NCI-H1092 treated with DMSO at 0.1 percent for 48 hours (cell line): ENCODE measurements at places on chromosomes 2 and 18.

DNA sequence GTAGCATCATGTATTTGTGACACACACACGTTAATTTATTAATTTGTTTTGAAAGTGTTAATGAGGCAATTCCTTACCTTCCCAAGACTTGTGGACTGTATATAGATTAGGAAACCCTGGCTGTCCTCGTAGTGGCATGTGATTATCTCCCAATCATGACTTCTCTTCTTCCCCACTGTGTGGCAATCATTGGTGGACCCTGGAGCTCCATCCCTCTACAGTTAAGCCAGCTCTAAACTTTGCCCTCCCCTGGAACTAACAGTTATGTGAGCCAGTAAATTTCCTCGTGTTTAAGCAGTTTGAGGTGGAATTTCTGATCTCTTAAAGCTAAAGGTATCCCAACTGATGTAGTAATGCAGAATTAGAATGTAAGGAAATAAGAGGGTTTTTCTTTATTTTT is 22.0 kb downstream of the GALNT1 start:
- no peak for DNase-seq

DNA sequence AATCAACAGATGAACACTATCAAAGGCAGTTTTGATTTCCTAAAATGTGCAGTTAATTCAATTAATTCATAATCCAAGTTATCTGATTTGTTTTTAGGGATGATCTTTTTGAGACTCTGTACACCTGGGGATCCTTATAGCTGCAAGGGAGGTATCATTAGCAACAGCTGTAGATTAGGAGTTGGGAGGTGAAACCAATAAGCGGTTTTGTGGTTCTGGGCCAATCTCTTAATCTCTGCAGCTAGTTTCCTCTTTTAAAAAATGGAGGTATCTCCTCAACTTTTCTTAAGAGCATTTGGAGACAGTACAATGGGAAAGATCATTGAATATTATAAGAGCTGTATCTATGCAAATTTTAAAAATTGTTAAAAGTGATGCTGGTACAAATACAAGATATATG is 126.0 kb downstream of the MC4R start:
- DNase-seq = no peak

DNA sequence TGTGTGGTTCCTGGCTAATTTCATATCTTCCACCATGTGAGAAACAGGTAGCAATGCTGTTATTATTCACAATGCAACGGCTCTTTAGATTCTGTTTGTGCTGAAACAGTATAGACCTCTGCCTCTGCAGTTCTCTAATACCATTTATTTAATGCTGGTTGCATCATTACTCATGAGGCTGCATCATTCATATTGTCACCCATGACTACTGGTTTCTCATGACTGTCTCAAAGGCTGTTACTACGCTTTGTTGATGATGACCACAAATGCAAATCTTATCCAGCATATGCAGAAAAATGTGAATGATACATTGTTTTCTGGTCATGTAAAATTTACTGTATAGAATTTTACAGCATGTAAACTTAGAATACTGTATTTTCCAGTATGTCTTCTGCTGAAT is 22.5 kb downstream of the CAVIN2 start:
- no peak for DNase-seq

DNA sequence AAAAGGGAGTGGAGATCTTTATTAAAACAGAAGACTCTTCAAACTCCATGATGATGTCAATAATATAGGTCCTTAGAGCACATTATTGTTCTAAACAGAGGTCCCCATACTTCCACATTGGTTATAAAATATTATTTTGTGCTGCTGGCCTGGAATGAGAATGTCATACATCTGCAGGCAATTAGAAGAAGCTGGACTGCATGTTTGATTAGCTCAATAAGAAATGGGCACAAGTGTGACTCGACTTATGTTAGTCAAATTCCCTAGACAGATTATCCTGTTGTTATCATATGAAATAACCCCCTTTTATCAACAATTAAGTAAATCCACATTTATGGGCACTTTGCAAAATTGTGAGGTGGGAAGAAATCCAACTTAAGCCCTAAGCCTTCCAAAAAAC is 8.8 kb downstream of the EFEMP1 start:
- no peak for DNase-seq

GRCh38 chr2:68412127-68412819 is 47.2 kb downstream of the PLEK start:
- no peak for DNase-seq

- DNase-seq = no peak
Observed at GRCh38 chr18:76174451-76174850, 320.6 kb downstream of the ZNF516 start.

DNA sequence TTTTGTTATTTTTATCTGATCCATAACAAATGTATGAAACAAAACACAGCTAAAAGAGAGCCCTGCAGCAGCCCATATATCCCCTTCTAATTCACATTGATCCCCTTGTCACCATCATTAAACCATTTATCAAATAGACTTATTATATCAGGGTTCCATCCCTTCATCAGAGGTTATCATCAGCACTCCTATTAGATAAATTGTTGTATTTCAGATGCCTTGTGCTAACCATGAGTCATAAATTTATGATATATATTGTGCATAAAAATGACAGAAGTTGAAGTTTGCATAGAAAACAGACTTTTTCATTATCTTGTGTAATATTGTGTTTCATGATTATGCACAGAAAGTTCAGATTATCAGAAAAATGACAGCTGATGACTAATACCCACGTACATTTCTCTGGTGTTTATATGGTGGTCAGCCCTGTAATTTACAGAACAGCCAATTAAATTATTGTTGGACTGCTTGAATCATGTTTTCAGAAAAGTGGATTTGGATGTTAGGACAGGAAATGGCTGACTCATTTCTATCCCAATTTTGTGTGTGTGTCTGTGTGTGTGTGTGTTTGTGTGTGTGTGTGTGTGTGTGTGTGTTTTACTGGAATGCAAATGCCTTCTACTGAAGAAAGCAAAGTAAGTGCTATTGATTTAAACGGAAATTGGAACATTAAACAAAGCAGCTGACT is 80.9 kb downstream of the PPP1R1C start:
- no peak for DNase-seq

GRCh38 chr2:43585708-43586107 is 10.1 kb downstream of the THADA start:
- no peak for DNase-seq

- no peak for DNase-seq
Observed at GRCh38 chr2:207935121-207935990, 90.0 kb downstream of the PLEKHM3 start.

GRCh38 chr2:214180686-214181085 is 230.2 kb upstream of the VWC2L start:
- DNase-seq = no peak

DNA sequence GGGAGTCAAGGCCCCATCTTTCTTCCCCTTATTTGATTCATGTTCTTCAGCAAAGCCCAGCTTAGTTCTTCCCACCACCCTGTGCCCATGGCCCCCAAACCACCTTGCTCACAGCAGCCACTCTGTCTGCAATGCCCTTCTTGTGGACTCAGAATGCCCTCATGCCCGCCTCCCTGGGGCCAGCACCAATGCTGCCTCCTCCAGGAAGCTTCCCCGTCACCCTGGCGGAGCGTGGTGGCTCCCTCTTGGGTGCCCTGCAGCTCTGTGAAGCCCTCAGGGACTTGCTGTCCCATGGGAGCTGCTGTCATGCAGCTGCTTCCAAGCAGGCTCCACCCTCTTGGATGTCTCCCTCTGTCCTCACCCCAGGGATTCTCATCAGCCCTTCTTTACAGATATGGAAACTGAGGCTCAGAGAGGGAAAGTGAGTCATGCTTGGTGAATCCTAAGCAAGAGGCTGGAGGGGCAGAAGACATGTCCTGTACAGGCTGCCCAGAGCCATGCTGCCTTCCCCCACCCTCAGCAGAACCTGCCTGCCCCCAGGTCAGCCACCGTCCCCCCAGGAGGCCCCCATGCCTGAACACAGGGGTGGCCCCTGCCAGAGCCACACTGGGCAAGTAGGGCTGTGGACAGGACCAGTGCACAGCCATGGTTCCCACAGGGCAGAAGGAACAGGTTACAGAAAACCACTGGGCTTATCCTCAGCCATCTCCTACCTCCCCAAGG is 11.8 kb upstream of the DUSP2 start:
- no peak for DNase-seq

DNA sequence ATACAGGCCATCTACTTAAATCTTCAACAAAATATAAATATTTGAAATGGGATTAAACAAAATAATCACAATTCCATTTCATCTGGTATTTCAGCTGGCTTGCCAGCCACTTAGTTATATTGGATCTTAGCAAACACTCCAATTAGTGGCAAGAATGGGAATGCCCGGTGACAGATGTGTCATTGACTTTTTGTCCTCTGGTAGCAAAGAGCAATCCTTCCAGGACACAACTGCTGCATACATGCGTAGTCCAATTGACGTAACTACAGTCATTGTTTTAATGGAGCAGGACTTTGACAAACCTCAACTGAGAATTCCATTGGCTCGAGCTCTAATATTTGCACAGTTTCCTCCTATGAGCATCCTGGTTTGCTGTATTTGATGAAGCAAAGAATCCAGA is 69.9 kb downstream of the RNF152 start:
- no peak for DNase-seq

- DNase-seq = no peak
Observed at GRCh38 chr2:225889452-225889851, 489.9 kb downstream of the NYAP2 start.

GRCh38 chr2:152036611-152037469 is 62.0 kb downstream of the CACNB4 start:
- peak; percentile 53 for DNase-seq

DNA sequence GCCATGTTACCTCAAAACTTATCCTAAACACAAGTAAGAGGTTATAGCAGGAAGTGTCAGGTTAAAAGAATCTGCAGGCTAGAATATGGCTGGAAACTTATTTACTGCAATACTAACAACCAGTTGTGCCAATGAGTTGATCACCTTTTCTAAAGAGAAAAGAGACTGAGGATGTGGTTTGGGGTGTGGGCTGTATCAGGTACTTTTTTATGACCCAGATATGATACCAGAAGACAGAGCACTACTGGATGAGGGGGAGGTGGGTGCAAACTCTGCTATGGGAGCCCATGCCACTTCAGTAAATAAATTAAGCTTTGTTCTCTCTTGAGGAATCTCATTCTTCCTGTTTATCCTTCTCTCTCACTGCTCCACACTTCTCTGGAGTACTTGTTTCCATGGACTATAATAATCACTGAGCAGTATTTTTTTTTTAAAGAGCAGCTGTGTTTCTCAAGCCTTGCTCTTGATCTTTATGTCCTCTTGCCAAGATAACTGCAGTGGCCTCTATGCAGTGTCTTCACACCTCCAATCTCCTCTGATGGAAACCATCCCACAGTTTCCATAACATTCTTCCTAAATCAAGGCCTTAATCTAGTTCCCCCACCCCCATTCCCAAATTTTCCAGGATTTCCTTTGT is 51.2 kb upstream of the NOSTRIN start:
- no peak for DNase-seq

DNA sequence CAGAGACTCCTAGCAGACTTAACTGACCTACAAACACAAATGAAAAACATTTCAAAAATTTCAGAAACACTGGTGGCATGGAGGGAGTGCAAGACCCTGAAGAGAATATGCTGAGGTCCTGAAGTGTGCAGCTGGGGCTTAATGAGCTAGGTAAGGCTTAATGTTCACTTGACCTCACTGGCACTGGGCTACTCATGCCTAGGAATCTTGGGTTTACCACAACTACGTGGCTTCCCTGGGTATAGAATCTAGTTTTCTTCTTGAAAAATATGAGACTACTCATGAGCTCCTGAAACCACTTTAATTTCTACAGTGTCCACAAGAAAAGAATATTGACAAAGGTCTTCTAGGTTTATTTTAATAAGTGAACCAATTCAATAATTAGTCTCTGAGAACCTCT is 139.8 kb downstream of the HNMT start:
- no peak for DNase-seq

GRCh38 chr2:105405291-105405690 is 6.4 kb upstream of the FHL2 start:
- no peak for DNase-seq

DNA sequence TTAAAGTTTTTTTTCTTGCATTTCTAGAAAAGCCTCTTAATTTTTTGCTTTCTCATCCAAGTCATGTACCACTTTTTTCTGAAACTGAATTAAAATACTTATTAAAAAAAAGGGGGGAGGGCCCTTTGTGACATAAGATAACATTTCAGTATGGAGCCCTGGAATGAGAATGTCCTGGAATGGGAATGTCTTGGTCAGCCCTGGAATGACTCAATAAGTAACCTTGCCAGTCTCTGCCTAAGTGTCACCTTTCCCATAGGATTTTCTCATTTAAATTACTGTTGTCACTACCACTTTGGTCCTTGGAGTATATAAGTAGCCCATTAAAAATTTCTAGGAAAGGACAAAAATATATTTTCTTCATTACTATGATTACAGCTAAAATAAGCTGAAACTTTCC is 4.7 kb downstream of the UBXN2A start:
- no peak for DNase-seq

- DNase-seq = no peak
Observed at GRCh38 chr2:205170399-205170798, 511.9 kb upstream of the NRP2 start.

DNA sequence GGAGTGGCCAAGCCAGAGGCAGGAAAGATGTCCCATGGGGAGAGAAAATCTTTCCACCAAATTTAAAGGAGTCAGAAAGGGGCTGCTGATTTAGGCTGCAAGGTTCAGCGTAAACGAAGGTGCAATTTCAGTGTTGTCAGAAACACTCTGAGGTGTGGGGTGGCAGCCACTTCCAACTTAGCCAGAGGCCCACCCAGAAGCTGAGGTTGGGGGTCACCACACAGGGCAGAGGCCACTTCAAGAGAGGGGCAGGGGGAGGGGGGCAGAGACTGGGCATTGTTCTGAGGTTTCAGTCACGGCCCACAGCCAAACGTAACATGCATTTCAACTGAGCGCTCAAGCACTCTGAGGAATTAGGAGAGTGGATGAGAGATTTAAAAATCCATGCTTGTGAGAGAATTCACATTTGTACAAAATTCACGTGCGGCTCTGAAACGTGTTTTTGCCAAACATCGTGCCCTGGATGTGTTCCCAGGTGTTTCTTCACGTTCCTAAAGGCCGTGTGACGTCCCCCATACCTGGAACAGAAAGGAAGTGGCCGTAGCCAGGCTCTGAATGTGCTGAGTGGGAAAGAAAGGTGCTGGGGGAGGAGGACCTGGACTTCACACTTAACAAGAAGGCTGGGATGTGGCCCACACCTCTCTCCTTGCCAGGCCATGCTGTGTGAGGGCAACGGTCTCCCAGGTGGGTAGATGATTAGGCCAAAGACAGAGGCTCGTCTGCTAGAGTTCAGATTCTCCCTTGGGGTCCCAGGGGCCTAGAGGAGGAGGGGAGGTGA is 19.5 kb upstream of the BOK start:
- DNase-seq = no peak

- DNase-seq = no peak
Observed at GRCh38 chr2:204591225-204591624, 46.0 kb downstream of the PARD3B start.

DNA sequence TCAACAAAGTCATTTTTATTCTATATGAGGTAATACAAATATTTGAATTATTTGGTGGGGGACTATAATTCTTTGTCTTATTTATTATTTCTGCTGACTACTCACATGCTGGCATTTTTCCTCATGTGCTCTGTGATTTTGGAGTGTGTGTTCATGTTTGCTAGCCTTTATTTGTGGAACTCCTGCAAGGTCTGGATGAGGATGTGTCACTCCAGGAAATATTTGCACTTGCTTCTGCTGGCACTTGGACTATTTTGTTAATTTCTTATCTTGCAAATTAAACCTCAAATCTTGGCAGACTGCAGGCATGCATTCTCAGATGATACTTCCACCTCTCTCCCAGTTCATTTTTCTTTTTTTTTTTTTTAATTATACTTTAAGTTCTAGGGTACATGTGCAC is 34.1 kb downstream of the POLI start:
- DNase-seq = no peak
